ENCODE measurements at places on chromosomes 16 and 17.

DNA sequence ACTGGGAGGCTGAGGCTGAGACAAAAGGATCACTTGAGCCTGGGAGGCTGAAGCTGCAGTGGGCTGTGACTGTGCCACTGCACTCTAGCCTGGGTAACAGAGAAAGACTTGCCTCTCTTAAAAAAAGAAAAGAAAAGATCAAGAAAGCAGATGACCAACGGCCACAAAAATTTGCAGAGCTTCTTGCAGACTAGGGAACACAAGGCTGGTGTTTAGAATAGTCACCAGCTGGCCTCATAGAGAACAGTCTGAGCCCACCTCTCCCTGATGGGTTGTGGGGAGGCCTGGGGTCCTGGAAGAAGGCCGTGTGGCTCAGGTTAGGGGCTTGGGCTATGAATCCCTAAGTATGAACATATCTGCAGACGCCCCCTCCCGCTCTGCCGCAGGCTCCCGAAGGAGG lies 73.7 kb upstream of the MED9 start:
- DNase-seq: no peak

- no peak for DNase-seq
Measured at GRCh38 chr17:82394278-82394677, 22.7 kb downstream of the UTS2R start.

DNA sequence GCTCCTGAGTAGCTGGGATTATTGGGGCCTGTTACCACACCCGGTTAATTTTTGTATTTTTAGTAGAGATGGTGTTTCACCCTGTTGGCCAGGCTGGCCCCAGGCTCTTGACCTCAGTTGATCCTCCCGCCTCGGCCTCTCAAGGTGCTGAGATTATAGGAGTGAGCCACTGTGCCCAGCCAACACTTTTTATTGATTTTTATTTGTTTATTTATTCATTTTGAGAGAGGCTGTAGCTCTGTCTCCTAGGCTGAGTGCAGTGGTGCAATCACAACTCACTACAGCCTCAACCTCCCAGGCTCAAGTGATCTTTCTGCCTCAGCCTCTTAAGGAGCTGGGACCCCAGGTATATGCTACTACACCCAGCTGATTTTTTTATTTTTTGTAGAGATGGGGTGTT lies 54.7 kb downstream of the TNRC6A start:
- DNase-seq: no peak

DNA sequence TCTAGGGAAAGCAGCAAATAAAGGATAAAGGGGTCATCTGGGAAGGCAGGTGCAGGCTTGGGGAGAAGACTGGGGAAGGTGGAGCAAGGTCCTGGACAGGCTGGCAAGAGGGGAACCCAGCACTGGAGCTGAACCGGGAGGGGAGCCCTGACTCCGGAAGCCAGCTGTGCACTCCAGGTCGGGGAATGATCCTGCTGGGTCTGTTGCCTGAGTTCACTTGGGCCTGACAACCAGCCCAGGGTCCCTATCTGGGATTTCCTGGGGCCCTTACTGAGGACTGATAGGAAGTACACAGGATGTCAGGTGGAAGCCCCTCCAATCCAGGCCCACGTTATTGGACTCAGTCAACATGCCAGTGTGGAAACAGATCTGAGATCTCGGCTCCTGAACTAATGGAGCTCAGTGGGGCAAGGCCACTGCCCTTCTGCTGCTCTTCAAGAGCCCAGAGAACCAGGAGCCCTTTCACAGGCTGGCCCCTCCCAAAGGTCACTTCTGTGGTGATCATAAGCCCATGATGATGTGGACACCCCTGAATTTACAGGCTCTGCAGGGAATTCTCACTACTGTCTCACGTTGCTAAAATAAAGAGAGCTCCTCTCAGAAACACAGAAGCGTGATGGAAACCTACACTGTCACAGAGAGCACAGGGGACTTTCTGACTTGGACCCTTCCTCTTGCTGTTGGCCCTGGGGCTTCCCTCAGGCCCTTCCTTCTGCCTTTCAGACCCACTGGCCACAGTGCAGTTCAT lies 19.9 kb upstream of the PITPNM3 start:
- no peak for DNase-seq

DNA sequence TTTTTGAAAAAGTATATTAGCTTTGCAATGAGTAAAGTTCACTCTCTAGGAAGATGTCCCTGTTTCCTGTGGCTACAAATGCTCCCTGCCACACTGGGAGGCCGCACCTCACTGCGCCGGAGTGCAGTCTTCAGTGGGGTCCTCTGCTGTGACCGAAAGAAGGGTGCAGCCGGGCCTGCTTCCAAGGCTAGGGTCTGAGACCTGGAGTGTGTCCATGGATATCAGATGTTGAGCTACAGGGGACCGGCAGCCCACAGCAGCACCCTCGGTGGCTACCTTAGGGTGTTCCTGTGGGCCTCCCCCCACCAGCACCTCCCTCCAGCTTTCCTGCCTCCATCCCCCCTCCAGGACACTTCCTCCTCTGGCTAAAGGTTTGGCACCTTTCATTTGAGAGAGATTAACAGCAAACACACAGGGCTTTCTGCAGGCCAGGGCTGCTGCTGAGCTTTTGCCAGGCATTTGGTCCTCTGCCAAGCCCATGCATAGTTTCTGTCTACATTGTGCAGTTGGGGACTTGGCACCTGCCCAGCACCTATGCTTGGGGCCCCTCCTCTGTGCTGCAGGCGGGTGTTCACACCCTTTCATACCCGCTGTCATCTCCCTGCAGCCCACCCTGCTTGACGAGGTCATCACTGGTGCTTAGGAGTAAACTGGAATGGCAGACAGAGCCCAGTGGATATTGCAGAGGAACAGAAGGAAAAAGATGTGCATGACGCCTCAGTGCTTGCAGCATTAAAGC lies 33.8 kb upstream of the CRISPLD2 start:
- DNase-seq: peak; percentile 60

GRCh38 chr17:80219013-80219762 lies 945 bp downstream of the SGSH start:
- peak; percentile 69 for DNase-seq

GRCh38 chr16:84044118-84044488 lies 1.5 kb upstream of the SLC38A8 start:
- DNase-seq: no peak

GRCh38 chr17:6187836-6188235 lies 117.7 kb downstream of the WSCD1 start:
- no peak for DNase-seq

DNA sequence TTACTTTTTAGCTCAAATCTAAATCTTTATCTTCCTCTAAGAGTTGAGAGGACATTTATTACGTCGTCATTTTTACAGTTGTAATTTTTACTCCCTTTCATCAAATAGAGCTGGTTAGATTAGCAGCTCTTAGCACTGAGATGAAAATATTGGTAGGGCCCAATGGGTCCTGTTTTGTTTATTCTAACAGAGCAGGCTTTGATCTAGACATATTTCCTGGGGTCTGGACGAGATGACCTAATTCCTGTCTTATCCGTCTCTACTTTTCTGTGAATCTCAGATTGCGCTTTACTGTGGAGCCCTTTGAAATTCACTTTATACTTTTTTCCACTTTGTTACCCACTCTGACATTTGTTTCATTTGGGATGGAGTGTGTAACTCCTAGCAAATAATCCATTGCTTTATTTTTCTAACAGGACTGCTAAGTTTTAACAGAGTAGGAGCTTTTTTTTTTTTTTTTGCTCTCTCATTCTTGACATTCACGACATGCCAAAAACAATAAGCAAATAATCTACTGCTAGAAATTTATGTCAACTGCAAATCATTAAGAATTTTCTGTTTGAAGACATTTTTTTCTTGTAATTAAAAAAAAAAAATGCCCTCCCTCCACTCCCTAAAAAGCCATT lies 18.5 kb downstream of the SALL1 start:
- no peak for DNase-seq

- DNase-seq: no peak
Measured at GRCh38 chr17:49521088-49521450, 26.0 kb downstream of the NGFR start.

GRCh38 chr17:38608648-38609047 lies 2.9 kb upstream of the SRCIN1 start:
- peak; percentile 96 for DNase-seq

GRCh38 chr16:82629441-82630027 lies 2.8 kb downstream of the CDH13 start:
- no peak for DNase-seq

GRCh38 chr16:29653471-29653870 lies 9.6 kb upstream of the SPN start:
- no peak for DNase-seq

- no peak for DNase-seq
Measured at GRCh38 chr17:45438931-45439610, 6.4 kb upstream of the ARHGAP27 start.

DNA sequence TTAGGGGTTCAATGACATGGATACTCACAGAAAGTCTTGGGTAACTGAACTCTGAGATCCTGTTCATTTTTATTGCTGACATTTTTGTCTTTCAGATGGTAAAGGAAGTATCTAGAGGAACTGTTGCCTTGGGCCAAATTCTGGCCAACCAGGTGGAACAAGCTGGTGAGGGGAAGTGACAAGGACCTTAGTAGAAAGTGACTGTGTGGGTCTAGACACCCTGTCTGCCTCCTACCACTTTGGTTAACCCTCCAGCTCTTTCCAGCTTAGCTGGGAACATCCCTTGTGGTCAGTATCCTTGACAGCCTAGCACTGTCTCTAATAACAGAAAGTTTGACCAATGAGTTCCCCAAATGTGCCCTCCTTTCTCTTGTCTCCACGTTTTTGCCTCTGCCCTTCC lies 28.8 kb upstream of the PRKCB start:
- no peak for DNase-seq

DNA sequence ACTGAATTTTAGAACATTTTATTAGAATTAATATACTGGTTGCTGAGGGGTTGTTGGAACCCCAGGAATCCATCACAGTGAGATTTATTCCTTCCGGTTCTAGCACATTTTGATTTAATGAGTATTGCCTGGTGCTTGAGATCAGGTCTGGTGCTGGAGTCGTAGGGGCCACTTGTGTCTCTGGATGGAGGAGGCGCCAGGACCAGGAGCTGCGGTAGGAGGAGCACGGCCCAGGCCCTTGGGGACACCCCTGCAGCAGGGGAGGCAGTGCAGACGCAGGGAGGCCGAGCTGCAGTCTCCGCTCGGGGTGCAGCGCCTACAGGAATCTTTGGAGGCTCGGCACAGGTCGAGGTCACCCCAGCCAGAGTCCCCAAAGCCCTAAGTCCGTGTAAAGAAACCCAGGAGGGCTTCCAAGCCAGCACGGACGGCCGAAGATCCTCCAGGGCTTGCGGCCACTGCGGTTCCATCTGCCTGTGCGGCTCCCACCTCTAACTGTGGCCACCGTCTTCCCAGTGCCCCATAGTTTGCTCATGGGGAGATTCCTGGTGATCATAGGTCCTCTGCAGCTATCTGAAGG lies 66.2 kb upstream of the CREBBP start:
- no peak for DNase-seq

DNA sequence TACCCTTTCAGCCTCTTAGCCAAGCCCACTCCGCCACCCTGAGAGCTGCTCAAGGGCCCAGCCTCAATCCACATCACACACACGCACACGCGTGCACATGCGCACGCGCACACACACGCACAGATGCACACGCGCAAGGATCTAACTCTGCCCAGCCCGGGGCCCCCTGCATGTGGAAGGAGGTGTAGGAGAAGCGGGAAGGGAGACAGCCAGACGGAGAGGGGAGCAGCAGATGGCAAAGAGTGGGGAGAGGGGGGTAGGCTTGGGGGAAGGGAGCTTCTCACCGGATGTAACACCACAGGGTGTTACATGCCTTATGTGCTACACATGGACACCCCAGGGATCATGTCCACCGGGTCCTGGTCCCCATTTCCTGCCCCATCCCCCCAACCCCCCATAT lies 15.3 kb downstream of the DLG4 start:
- no peak for DNase-seq

DNA sequence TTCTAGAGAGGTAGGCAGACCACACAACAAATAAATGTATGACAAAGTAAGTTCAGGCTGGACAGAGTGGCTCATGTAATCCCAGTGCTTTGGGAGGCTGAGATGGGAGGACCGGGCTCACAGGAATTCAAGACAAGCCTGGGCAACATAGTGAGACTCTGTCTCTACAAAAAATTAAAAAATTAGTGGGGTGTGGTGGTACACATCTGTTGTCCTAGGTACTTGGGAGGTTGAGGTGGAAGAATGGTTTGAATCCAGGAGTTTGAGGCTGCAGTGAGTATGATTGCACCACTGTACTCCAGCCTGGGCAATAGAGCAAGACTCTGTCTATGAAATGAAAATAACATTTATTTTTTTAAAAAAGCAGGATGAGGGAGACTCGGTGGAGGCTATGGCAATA lies 18.5 kb downstream of the CHP2 start:
- no peak for DNase-seq

DNA sequence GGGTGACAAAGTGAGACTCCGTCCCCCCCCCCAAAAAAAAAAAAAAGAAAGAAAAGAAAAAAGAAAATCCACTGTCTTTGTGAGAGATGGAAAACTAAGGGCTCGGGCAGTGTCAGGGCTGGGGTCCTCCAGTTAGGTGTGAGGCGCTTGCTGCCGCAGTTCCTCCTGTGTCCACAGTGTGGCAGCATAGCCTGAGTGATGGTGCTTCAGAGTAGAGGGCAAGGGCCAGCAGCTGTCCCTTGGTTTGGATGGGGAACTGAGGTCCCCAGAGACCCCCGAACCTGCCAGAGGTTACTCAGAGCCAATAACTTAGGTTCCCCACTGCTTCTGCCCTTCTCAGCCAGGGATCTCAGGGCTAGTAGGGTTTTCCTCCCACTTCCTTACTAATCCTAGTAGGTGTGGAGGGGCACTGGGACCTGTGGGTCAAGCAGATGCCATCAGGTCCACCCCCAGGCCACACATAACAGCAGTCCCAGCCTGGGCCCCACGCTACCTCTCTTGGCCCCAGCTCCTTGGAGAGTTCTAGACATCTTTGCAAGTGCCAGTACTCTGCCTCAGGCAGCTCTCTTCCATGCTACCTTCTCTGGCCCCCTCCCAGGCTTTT lies 7.9 kb upstream of the LLGL1 start:
- DNase-seq: peak; percentile 77

DNA sequence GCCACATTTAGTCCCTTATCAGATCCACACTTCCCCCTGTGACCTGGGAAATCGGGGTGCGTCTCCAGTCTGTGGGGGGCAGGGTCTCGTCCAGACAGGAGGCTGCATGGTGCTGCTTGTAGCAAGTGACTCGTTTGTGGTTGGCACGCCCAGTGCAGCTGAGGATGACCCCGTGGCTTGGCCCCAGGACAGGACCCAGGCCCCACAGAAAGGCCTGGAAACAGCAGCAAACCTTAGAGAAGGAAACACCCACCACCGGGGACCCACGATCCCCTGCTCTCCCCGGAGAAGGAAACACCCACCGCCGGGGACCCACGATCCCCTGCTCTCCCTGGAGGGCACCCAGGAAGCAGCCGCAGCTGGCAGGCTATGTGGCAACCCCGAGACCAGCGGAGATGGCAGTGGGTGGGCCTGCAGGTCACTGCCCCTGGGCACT lies 8.2 kb upstream of the C16orf95 start:
- DNase-seq: no peak
